Right cardiac atrium (tissue), 5 donors: ENCODE measurements at places on chromosomes 6 and 20.
A peak's percentile ranks its signal among the peaks of the same experiment; 100 is the strongest.

GRCh38 chr6:3377536-3378397 lies 79.1 kb downstream of the SLC22A23 start:
- no peak for DNase-seq

DNA sequence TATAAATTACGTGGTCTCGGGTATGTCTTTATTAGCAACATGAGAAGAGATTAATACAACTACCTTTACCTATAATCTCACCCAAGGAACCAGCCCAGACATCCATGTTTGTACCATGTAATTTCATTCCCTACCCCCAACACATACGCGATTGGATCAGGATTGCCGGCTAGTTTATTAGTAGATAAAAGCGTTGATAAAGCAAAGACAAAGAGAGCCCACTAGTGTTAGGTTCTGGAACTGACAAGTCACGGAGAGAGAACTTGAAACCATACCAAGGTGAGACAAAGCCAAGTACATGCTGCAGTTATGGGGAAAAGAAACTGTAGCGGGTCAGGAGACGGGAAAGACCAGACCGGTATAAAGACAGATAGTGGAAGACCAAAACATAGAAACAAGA lies 37.4 kb upstream of the FAM135A start:
- DNase-seq = no peak

- DNase-seq = peak; percentile 28
These were observed 30.1 kb downstream of the DUSP22 start for GRCh38 chr6:322259-322930.

DNA sequence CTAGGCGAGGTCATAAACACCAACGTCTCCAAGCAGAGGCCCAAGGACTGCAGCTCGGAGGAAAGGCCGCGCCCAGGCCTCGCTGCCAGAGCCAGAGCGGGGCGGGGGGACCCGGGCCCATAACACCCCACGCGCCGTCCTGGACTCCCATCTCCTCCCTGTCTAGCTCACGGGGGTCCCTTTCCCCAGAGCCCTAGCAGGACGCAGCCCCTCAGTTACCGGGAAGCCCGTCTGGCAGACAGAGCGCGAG lies 44.9 kb downstream of the MDFI start:
- DNase-seq = no peak

GRCh38 chr20:49539481-49540231 lies 28.3 kb downstream of the PTGIS start:
- DNase-seq = no peak

- peak; percentile 45 for DNase-seq
These were observed 7.7 kb downstream of the DUSP22 start for GRCh38 chr6:300026-300425.

DNA sequence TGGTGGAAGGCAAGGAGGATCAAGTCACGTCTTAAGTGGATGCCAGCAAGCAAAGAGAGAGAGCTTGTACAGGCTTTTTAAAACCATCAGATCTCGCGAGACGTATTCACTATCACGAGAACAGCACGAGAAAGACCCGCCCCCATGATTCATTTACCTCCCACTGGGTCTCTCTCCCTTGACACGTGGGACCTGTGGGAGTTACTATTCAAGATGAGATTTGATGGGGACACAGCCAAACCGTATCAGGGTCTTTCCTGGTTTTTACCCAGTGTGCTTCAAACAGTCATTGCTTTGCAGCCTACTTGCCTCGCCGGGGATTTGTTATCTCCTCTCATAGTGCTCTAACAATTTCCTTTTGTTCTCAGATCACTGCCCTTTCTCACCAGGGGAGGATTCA lies 108.2 kb downstream of the UST start:
- DNase-seq = no peak

GRCh38 chr6:108873251-108873650 lies 25.0 kb downstream of the ARMC2 start:
- no peak for DNase-seq

DNA sequence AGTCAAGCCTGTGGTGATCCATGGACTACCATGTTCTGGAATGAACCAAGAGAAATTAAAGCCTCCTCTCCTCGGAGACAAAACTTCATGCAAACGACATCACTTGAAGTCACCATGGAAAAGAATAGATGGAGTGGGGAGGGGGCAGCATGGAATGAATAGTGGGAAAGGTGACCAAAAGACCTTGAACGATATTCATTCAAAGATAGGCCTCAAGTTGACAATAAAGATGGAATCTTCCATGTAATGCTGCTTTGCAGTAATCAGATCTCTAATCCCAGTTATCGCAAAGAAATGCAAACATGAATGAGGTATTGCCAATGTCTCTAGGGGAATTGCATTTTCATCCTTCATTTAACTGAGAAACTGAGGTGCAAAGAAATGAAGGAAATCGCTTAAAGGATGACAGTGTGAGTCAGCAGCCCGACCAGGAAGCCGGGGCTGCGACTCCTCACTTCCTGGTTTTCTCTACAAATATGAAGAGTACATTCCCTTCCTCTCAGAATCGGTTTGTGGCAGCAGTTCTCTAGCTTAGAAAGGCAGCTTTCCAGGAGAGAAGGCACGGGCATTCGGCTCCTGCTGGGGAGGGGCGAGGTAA lies 65.6 kb upstream of the RREB1 start:
- DNase-seq = peak; percentile 64

- no peak for DNase-seq
These were observed 287.7 kb downstream of the TAF4 start for GRCh38 chr20:61777773-61778494.

- no peak for DNase-seq
These were observed 13.2 kb upstream of the PXDC1 start for GRCh38 chr6:3764516-3765335.

DNA sequence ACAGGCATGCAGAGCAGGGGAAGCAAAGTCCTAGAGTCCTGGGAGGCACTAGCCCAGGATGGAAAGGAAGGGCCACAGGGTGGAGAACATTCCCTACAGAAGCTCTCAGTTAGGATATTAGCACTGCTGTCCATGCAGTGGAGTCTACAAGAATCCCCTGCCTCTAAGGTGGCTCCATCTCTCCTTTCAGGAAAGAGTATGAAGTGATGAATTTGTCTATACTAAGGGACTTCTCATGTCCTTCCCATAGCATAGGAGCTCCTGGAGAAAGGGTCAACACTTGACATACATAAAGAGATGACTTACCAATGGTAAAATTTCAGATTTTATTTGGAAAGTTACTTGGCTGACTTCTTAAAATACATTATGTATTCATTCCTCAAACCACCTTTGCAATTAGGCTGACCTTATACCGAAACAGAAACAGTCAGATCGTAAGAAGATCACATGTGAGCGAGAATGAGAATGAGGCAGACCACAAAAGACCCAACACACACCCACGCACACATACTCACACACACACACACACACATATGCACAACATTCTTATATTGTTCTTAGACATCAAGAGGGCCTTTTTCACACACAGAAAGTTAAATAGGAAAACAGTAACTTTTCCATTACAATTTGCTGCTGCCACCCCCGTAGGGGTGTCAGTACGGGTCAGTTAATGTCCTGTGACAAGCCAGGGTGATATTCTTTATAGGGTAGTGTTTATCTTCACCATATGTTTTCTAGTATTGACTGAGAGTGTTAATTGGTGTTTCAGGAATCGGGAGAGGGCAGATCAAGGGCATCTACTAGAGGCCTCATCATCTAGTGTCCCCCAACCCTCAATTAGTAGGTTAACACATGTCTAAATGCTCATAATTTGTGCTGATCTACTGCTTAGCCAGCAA lies 159.4 kb downstream of the FAXC start:
- no peak for DNase-seq

DNA sequence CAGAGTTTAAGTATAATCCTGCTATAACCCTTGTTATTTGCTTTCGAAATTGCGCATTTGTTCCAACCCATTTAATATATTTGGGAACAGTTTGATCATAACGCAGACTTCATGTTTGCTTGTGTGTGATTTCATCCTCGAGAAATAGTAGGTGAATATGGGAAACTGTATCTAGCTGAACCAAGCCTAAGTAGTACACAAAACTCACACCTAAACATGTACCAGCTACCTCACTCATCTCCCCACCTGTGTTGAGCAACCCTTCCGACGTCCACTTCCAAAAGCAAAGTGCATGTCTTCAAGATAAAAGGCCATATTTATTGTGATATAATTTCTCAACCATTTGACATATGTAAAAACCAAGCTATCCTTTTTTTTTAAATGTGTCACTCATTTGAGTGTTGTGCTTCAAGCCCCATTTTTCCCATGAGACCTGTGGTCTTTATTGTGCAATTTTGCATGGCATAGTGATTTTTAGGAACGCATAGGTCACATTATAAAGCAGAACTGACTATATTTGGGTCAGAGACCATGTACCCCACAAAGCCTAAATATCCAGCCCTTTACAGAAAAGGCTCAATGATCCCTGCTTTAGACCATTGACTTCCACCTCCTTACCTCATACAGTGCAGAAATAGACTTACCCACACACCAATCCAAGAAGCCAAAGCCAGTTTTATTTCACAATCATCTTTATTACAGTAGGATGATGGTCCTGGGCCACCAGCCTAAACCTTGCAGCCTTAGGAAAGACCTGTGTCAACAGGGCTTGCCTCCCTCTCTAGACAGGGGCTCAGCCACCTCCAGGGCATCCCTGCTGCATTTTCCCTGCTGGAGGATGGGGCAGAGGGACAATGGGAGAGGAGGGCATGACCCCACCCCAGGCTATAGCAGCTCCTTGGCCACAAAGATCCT lies 7.1 kb downstream of the CCND3 start:
- DNase-seq = no peak

DNA sequence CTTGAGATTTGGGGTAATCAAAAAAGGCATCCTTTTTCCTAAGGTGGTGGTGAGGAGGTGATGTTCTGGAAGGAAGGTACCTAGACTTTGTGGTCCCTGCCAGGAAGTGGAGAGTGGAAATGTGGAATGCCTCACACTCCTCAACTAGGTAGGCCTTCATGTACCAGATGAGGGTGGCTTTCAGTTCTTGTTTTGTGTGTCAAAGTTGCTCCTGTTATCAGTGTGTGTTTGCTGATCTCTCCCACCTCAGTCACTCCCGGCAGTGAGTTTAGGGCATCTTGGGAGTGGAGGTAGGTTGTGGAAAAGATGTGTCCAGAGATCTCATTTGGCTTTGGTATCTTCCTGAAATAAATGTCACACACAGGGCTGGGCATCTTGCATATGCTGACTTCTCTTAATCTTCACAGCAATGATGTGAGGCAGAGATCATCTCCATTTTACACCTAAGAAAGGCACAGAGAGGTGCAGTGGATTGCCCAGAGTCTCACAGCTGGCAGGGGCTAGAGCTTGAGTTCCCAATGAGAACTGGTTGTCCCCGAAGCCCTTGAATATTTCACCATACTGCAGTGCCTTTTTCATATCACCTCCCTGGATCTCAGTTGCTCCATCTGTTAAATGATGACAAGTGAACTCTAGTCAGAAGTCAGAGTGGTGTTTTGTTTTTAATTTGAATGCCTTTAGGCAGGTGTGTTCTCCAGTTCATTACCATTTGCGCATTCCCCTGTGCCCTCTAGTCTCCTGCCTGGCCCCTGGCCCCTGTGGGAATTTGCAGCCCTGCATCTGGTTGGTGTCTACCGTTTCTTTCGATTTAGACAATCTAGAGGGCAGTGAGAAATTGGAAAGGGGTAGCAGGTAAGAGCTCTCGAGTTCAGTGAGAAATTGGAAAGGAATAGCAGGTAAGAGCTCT lies 2.9 kb downstream of the PKIG start:
- DNase-seq = no peak

DNA sequence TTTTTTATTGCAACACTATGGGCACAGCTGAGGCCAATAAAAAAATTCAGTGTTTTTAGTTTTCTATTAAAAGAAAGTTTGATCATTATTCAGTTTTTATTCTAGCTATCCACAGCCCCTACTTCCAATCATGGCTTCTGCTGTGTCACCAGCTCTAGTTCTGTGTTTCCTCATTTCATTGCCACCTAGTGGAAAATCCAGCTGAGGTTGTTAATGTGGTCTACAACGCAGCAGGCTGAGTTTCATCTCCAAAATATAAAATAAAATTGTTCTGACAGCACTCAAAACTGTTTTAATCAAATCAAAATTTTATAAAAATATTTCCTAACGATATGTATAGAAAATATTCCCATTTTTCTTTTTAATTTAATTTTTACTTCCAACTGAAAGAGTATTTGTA lies 13.6 kb downstream of the COL9A1 start:
- DNase-seq = no peak

DNA sequence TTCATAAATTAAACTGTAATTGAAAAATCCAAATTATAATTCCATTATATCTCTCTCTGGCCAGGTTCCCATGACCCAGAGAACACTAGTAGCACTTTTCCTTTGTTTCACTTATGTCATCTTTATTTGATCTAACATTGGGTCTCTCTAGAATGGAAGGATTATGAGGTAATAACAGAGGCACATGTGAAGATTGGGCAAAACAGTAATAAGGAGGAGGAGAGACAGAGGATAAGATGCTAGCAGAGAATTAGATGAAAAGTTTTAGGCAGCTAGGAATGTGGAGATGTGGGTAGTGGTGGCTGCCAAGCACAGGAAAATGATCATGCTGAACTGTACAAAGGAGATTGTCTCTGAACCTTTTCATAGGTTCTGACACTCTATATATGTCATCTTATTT lies 3.3 kb downstream of the TAB2 start:
- no peak for DNase-seq

DNA sequence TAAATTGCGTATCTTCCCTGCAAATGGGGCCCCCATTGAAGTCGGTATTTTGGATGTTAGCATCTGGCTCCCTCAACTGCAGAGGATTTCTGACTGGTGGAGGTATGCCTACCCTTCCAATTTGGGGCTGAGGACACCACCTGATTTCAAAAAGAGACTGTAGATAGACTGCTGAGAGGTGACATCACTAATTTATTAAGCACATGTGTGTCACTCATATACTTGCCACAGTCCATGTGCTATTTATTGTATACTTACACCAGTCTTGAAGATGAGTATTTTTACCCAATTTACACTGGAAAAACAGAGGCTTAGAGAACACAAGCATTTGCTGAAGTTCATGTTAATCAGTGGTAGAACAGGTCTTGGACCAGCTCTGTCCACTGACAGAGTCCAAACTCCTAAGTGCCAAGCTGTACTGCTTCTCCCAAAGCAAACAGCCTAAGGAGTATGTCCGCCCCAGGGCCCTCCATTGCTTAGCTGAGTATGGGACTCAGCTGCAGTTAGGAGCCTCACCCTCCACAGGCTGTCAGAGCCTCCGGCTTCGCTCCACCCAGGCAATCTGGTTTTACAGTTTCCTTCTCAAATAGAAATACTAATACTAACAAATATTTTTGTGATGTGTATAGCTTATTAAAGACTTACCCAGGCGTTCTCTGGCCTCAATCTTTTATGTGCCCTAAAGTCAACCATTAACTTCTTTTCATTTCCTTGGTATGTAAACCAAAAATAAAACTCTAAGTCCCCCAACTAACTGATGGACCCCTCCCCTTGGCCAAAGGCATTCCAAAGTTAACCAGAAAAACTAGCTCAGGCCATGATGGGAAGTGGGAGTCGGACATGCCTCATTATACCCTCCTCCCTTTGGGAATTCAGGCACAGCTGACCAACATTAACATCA lies 17.5 kb downstream of the RIN2 start:
- DNase-seq = no peak

GRCh38 chr6:13500264-13500663 lies 12.9 kb upstream of the GFOD1 start:
- no peak for DNase-seq
